H4 (cell line): ENCODE measurements at places on chromosomes 7 and 10.

DNA sequence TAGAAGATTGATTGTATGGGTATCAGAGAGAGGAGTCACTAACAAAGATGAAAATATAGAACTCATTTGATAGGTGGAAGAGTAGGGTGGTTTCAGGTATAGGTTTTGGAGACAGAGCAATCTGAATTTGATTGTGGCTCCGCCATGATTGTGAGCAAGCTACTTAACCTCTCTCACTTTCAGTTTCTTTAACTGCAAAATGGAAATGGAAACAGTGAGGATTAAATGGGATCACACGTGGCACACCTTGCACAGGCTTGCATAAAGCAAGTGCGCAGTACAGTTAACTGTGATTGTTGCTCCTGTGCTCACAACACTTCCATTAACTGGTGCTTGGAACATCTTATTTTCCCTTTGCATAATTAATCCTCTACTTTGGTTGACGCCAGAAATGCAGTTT lies 54.9 kb downstream of the ATXN7L1 start:
- DNase-seq: no peak

- no peak for DNase-seq
Observed at GRCh38 chr7:158454631-158455030, 133.0 kb downstream of the PTPRN2 start.

DNA sequence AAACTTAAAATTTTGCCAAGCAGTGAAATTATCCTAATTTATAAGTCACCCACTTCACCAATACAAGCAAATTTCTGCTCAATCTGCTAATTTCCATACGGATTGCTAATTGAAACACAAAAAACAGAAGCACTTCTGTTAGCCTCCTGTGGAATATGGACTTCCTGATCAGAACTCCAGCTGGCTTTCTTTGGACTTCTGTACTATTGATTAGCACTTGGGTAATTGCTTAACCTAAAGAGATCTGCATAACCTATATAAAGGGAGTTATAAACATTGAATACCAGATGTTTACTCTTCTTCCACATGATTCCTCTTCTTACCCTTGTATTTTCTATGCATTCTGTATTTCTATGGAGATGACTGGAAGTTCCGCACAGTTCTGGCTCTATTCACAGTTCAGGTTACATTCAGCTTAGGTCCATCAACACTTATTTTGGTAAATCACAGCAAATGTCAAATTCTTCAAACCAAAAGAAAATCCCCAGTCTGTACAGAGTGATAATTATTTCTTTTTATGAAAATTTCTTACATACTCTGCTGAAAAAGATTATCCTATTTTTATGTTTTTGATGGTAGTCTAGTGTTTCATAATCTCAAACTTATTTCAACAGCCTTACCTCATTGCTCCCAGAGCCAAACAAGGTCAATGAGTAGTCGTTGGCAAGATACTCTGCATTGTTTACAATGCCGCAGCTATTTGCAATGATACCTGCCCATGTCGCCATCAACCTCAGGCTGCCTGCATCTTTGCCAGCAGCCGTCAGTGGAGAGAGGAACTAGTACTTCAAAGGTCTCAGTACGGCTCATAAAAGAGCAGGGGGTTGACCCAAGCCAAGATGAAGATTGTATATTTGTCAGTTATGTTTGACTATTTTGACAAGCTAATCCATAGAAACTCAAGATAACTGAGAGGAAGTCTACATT lies 225.6 kb downstream of the AHR start:
- peak; percentile 99 for DNase-seq

- DNase-seq: no peak
Observed at GRCh38 chr10:55233090-55233489, 432.1 kb upstream of the PCDH15 start.

DNA sequence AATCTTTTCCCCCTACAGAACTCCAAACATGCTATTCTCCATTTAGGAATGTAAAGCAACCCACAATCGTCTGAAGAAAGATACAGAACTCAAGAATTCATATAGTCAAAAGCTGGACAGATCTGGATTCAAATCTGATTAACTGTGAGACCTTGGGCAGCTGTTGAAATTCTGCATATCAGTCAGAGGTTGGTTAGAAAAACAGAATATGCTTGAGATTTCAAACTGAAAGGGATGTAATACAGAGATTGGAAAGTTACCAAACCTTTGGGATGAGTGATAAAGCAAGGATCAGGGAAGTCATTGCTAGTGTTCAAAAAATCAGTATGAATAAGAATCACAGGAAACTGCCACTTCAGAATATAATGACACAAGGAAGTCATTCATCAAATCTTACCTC lies 406.6 kb downstream of the HTR7 start:
- DNase-seq: no peak

- DNase-seq: no peak
Observed at GRCh38 chr10:18968159-18968558, 80.4 kb upstream of the MALRD1 start.

- DNase-seq: no peak
Observed at GRCh38 chr10:69858201-69858600, 56.5 kb downstream of the COL13A1 start.

- DNase-seq: no peak
Observed at GRCh38 chr10:52965938-52966401, 193.4 kb upstream of the MBL2 start.

GRCh38 chr10:92850185-92850584 lies 1.9 kb downstream of the EXOC6 start:
- no peak for DNase-seq

DNA sequence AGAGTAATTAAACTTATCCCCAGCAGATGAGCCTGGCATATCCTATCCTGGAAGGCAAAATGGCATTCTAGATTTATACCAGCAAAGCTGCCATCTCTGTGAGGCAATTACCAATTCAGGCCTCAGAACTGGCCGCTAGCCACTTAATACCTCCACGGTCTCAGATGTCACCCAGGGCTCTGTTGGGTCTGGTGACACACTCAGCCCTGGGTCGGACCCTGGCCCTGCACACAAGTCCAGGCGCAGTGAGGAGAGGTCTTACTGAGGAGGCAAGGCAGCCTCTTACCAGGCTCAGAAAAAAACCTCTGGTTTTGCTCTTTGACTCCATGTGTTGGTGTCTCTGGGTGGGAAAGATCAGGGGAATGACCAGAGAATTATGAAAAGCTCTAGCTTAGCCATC lies 186.6 kb downstream of the EMX2 start:
- DNase-seq: no peak

GRCh38 chr10:6689036-6689435 lies 109.0 kb upstream of the PRKCQ start:
- no peak for DNase-seq

GRCh38 chr10:97323501-97323900 lies 4.4 kb downstream of the FRAT1 start:
- DNase-seq: no peak

GRCh38 chr7:128235471-128235870 lies 5.6 kb upstream of the LEP start:
- no peak for DNase-seq

DNA sequence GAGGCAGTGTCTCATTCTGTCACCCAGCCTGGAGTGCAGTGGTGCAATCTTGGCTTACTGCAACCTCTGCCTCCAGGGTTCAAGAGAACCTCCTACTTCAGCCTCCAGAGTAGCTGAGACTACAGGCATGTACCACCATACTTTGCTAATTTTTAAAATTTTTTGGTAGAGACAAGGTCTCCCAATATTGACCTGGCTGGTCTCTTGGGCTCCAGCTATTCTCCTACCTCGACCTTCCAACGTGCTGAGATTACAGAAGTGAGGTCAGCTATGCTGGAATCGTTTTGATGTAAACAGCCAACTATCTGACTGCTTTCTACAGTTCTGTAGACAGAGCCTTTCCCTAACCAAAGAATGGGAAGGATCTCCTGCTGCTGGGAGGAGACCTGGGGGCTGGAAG lies 375.8 kb downstream of the GATA3 start:
- no peak for DNase-seq

DNA sequence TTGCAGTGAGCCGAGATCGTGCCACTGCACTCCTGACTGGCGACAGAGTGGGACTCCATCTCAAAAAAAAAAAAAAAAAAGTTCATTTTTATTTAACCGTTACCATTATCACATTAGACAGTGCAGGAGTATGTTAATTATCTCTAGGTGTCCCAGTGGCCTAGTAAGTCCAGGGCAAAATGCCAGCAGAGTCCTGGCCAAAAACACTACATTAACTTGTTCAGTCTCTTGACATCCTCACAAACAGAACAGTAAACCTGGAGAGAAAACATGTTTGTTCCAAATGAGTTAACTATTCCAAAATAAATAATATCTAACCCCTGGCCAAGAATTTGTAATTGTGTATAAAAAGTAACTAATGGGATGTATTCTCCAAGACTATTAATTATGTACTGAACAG lies 43.2 kb downstream of the PTPRZ1 start:
- DNase-seq: no peak

DNA sequence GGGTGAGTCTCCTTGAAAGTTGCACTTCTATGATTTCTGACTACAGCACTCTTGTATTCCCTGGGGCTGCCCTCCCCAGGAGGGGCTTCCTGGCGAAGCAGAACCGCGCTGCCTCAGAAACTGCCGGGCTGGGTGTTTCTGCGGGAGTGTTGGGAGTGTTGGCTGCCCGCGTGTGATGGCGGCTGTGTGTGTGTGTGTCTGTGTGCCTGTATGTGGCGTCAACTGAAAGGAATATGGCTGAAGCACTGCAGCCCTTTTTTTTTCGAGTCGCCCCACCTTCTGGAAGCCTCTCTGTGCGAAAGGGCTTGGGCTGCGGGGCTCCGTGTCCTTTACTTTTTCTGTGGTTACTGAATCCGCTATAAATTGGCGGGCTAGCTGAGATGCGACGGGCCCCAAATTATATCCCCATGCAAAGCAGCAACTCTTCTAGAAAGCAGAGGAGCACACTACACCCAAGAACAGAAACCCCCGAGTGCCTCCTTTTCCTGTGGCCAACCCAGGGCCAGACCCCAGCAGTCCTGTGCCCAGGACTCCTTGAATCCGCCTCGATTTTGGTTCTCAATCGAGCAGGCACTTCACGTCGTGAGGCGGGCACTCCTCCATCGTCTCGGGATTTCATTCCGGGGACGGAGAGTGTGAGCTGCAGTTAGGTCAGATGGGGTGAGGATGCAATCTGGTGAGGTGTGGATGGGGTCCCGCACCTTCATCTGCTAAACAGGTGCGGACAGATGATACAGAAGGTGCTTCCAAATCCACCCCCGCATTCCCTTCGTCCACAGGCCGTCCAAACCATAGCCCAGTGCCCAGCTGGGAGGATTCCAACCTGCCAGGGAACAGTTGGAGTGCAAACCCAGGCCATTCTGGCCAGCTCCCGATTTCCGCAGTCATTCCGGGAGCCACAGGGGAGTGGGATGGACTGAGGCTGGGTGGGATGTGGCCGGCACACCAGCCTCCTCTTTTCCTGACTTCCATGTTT lies 22.5 kb upstream of the ZNF273 start:
- DNase-seq: no peak

DNA sequence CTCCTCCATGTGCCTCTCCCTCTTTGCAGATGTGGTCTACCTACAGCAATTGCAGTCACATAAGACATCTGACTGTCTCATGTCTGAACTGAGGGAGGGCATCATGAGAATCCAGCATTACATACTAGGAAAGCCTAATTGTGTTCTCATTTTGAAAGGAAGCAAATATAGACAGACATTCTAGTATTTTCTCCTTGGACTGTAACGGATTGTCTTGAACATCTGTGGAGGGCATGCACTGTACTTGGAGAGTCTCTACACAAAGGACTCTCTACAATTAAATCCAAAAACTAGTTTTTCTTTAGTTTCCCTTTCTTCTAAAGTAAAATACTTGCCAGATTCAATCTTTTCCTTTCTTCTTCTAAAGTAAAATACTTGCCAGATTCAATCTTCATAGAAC lies 34.7 kb upstream of the TRIL start:
- no peak for DNase-seq

- DNase-seq: no peak
Observed at GRCh38 chr10:129940617-129941198, 23.4 kb downstream of the EBF3 start.

DNA sequence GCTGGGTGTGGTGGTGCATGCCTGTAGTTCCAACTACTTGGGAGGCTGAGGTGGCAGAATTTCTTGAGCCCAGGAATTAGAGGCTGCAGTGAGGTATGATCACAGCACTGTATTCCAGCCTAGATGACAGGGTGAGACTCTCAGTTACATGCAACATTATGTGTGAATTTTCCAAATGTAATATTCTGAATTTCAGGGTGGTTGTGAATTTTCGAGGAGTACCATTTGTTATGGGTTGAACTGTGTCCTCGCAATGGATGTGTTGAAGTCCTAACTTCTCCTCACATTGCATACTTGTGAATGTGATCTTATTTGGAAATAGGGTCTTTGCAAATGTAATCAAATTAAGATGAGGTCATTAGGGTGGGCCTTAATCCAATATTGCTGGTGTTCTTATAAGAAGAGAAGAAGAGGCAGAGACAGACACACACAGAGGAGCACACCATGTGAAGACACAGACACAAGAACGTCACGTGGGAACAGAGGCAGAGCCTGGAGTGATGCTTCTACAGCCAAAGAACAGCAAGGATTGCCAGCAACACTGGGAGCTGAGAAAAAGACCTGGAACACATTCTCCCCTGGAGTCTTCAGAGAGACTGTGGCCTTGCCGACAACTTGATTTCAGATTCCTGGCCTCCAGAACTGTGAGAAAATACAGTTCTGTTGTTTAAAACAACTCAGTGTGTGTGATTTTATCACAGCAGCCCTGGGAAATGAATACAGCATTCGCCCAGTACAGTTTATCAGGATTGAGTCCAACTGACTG lies 91.9 kb downstream of the ZNF783 start:
- DNase-seq: no peak

- DNase-seq: peak; percentile 57
Observed at GRCh38 chr7:90455163-90456030, 14.0 kb upstream of the PTTG1IP2 start.

GRCh38 chr7:12146813-12147212 lies 64.3 kb upstream of the TMEM106B start:
- DNase-seq: no peak

DNA sequence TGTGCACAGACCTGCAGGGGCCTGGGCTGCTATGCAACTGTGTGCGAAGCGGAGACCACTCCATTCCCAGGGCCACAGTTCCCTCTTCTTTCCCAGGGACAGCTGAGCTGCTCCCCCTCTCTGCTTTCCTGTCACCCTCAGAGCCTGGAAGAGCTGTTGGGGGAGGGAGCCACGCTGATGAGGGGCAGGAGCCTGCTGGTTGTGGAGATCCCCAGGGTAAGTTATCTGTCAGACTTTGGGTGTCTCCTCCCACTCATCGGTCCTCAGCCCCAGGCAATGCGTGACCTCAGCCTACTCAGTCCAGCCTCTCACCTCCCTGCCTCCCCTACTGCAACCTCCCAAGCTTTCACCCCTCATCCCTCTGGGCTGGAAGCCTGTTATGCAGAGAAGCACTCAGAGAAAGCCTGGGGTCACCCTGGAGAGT lies 53.5 kb downstream of the ZNF467 start:
- no peak for DNase-seq

- DNase-seq: no peak
Observed at GRCh38 chr7:42274053-42274452, 37.0 kb upstream of the GLI3 start.

DNA sequence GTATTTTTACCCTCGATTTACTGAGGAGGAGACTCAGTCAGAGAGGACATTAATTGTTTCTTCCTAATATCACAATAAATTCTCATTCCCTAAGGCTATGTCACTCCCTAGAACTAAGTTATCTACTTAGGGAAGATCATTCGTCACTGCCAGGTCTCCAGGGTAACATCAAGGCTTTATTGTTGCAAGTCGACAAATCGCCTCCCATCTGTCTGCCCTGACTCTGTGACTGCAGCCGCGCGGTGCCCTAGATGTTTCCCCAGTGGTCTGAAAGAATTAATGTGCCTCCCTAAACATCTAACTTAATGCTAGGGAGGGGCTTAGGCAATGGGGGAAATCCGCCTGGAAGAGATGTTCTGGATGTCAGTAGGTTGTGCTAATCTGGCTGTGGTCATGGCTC lies 558.8 kb upstream of the C7orf33 start:
- DNase-seq: no peak

GRCh38 chr10:133276100-133276434 lies 601 bp downstream of the ADAM8 start:
- no peak for DNase-seq
